Thymus (tissue), 14 donors: ENCODE measurements at places on chromosomes 2 and 18. TPM values are rescaled to one million over a fixed set of nuclear protein-coding genes. Genes with fewer than 3 reads are reported as not detected.
A peak's percentile ranks its signal among the peaks of the same experiment; 100 is the strongest.

The DHRS9 gene
- total RNA-seq = 0.85 TPM

DNA sequence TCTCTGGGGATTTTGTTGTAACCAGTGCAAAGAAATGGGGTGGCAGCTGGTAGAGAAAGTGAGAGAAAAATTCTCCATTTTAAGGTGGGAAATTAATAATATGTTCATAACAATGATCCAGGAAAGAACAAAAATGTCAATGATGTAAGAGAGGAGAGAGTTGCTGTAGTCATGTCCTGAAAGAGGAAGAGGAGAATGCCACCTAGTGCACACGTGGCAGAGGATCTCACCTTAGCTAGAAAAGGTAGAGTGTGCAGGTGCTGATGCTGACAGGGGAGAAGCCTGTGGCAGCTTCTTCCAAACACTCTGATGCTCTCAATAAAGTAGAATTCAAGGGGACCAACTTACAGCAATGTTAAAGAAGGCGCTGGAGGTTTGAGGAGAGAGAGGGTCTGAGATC is 282.9 kb upstream of the PKDCC start:
- H3K36me3 ChIP-seq = no peaks in the 10 kb centered on the region
- no peak overlapping the region for H3K27ac ChIP-seq
- H3K4me3 ChIP-seq = no peak overlapping the region
- no peaks in the 10 kb centered on the region for H3K4me1 ChIP-seq
- no peaks in the 10 kb centered on the region for H3K27me3 ChIP-seq
- no peak for DNase-seq

The WIPF1 gene
- 21.9 TPM for total RNA-seq

- no peaks in the 10 kb centered on the region for H3K36me3 ChIP-seq
- H3K27ac ChIP-seq = no peak overlapping the region
- no peak for DNase-seq
- no peaks in the 10 kb centered on the region for H3K4me1 ChIP-seq
- H3K27me3 ChIP-seq = no peaks in the 10 kb centered on the region
Observed at GRCh38 chr2:88924533-88924932, 233.1 kb downstream of the RPIA start.

DNA sequence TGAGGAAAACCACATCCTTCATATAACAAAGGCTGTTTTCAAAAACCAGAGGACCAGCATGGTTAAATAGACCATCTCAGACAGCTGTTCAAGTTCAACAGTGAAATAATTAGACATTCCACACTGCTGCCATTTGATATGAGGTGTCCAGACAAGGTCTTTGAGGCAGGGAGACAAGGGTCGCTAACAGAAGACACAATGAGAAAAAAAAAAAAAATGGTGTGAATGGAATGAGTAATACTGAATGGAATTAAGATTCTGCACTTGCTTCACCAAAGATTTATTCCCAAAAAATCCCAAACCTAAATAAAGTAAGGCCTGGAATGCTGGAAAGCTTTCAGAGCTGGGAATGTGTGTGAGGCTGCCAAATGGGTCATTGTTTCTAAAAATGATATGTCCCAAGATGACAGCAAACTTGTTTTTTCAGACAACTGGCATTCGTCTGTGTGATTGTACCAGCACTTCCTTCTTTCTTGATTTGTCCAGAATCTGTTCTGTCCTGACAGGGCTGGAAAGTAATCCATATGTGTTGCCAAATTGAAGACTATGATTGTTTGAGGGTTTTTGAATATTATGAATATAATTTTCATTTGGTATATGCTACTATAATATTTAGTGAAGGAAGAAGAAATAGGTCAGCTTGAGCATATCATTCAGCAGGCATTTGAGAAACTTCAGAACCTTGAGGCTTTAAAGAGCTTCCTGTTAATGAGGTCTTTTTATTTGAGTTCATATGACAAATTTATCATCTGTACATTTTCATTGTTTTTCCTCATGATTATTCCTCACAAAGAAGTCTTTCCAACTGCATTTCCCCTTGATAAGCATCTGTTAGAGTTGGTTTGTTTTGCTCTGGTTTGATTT is 85.2 kb upstream of the ITGA4 start:
- no peaks in the 10 kb centered on the region for H3K27me3 ChIP-seq
- H3K36me3 ChIP-seq = no peaks in the 10 kb centered on the region
- no peak overlapping the region for H3K27ac ChIP-seq
- H3K4me1 ChIP-seq = peaks cover 10% of the 10 kb centered on the region
- no peak for DNase-seq
- H3K4me3 ChIP-seq = no peak overlapping the region

GRCh38 chr2:188189356-188189755 is 102.3 kb upstream of the GULP1 start:
- H3K4me1 ChIP-seq = no peaks in the 10 kb centered on the region
- no peak overlapping the region for H3K4me3 ChIP-seq
- no peak for DNase-seq
- no peak overlapping the region for H3K27ac ChIP-seq
- no peaks in the 10 kb centered on the region for H3K27me3 ChIP-seq
- no peaks in the 10 kb centered on the region for H3K36me3 ChIP-seq

The IL37 gene
- total RNA-seq = 0.09 TPM

DNA sequence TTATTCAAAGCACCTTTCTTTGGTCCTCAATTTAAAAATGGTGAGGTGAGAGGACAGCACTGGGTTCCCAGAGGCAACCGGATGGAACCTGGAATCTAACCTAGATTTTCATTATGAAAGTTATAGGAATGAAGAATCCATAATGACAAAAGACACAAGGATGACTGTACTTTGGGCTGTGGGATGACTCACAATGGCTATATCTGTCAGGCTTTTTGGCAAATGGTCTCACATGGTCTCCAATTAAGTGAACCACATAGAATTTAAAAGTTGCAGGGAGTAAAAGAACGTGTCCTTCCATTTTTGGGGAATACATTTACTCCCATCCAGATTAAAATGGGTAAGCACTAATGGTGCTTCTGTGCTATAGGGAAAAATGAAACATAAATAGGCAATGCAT is 31.8 kb upstream of the LYPD1 start:
- H3K27me3 ChIP-seq = no peaks in the 10 kb centered on the region
- H3K4me3 ChIP-seq = no peak overlapping the region
- DNase-seq = no peak
- H3K36me3 ChIP-seq = no peaks in the 10 kb centered on the region
- H3K27ac ChIP-seq = no peak overlapping the region
- no peaks in the 10 kb centered on the region for H3K4me1 ChIP-seq

The HJURP gene
- 29.7 TPM for total RNA-seq

- H3K27me3 ChIP-seq = no peaks in the 10 kb centered on the region
- DNase-seq = no peak
- H3K4me3 ChIP-seq = no peak overlapping the region
- H3K27ac ChIP-seq = no peak overlapping the region
- H3K36me3 ChIP-seq = no peaks in the 10 kb centered on the region
Observed at GRCh38 chr2:238942726-238943300, 94.9 kb downstream of the TWIST2 start.

DNA sequence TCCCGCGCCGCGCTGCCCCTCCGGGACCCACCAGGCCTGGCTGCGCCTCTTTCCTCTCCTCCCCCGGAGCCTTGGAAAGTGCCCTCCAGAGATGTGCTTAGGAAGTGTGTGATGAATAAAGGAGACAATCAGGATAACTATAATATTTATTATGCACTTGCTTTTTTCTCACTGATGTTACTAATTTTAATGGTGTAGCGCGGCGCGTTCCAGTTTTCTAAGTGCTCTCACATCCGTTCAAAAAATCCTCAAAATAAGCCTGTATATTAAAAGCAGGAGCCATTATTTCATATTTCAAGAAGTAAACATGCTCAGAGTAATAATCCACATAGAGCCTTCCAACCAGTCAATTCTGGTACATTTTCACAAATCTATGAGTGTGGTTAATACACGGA is 941 bp upstream of the MPPE1 start:
- H3K27me3 ChIP-seq = no peaks in the 10 kb centered on the region
- peaks cover 5% of the 10 kb centered on the region for H3K36me3 ChIP-seq
- DNase-seq = peak; percentile 21
- peak overlapping the region; percentile 96 for H3K4me3 ChIP-seq
- H3K4me1 ChIP-seq = peaks cover 7% of the 10 kb centered on the region
- no peak overlapping the region for H3K27ac ChIP-seq

The EFR3B gene
- 0.33 TPM for total RNA-seq

GRCh38 chr18:28365411-28365831 is 188.5 kb upstream of the CDH2 start:
- no peak overlapping the region for H3K27ac ChIP-seq
- no peaks in the 10 kb centered on the region for H3K27me3 ChIP-seq
- H3K4me3 ChIP-seq = no peak overlapping the region
- no peaks in the 10 kb centered on the region for H3K4me1 ChIP-seq
- no peaks in the 10 kb centered on the region for H3K36me3 ChIP-seq

GRCh38 chr2:47300609-47301276 is 102.2 kb upstream of the MSH2 start:
- no peaks in the 10 kb centered on the region for H3K36me3 ChIP-seq
- no peaks in the 10 kb centered on the region for H3K27me3 ChIP-seq

The RFX8 gene
- total RNA-seq = 1.0 TPM

- H3K4me1 ChIP-seq = no peaks in the 10 kb centered on the region
- H3K27ac ChIP-seq = peak overlapping the region; percentile 5
- no peak overlapping the region for H3K4me3 ChIP-seq
- DNase-seq = no peak
Observed at GRCh38 chr2:11938196-11938595, 191.8 kb downstream of the LPIN1 start.

The IL1R2 gene
- 4.9 TPM for total RNA-seq

The FTCDNL1 gene
- total RNA-seq = 0.94 TPM

DNA sequence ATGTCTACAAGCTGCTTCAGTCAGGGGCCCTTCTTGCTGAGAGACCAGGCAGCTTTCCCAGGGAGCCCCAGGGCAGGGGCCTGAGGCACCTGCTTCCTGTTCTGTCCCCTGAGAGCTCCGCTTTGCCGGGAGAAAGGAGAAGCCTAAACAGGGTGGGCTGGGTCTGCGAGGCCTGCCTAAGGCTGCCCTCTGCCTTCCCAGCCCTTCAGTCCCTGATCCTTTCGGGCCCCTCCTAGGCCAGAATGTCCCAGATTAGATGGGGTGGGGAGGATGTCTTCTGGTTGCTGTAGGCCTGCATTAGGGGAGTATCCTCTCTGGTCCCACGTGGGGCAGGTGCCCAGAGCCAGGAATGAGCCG is 72.4 kb downstream of the TGOLN2 start:
- no peaks in the 10 kb centered on the region for H3K27me3 ChIP-seq
- DNase-seq = no peak
- H3K4me1 ChIP-seq = peaks cover 49% of the 10 kb centered on the region

- no peak for DNase-seq
- H3K27me3 ChIP-seq = no peaks in the 10 kb centered on the region
- H3K4me1 ChIP-seq = no peaks in the 10 kb centered on the region
- peaks cover 10% of the 10 kb centered on the region for H3K36me3 ChIP-seq
- H3K4me3 ChIP-seq = no peak overlapping the region
Observed at GRCh38 chr2:232772531-232772930, 3.8 kb downstream of the KCNJ13 start.

DNA sequence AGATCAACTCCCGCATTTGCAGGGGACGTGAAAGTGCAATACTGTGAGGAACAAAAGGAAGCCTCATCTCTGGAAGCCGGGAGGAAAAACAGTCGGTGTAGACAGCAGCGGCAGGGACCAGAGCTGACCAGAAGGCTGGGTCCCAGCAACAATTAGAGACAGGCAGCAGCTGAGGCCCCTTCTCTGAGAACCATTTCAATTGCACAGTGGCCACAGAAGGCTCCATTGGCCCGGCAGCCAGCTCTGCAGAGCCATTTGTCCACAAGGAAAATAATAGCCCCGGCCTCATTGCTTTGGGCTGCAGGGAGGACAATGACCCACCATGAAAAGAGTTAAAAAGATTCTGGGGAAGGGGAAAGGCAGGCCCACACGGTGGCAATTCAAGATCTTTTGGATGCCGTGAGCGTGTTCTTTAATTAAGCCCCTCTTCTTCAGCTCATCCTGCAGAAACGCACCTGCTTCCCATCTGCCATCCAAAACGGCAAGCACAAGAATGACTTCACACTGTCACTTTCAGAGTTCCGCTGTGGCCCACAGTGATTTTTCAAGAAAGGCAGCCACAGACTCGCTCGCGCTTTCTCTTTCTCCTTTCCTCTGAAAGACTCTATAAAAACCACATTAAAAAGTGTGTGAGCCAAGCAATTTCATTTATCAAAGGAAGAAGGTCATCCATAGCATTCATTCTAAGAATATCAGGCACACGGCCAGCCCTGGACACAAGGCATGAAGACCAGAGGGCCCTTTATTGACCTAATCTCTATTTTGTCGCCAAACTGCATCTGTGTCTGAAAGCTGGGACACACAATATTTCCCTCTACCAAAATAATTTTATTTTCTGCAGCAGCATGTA is 293.6 kb downstream of the SOX11 start:
- H3K36me3 ChIP-seq = no peaks in the 10 kb centered on the region
- H3K4me1 ChIP-seq = no peaks in the 10 kb centered on the region
- H3K27ac ChIP-seq = no peak overlapping the region
- DNase-seq = no peak
- peaks cover 5% of the 10 kb centered on the region for H3K27me3 ChIP-seq
- no peak overlapping the region for H3K4me3 ChIP-seq

The CMPK2 gene
- total RNA-seq = 27.2 TPM

The SERPINB3 gene
- total RNA-seq = 2.6 TPM

The RRM2 gene
- 79.0 TPM for total RNA-seq

The MYO5B gene
- 6.2 TPM for total RNA-seq

DNA sequence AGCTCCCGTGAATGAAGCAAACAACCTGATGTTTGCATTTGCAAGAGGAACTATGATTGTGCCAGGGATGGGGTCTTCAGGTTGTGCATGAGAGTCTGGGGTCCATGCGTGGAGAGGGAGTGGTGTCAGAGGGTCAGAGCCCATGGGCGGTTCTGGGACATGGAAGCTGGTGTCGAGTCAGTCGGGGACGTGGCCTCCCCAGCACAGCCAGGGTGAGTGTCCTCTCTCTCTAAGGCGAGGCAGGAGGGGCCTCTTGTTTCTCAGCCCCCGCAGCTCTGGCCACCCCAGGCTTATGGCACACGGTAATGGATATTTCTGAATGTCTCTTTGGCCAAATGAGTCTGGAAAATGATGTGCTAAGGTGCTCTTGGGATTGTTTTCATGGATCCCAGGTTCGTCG is 118.6 kb downstream of the RTP5 start:
- H3K4me3 ChIP-seq = no peak overlapping the region
- H3K4me1 ChIP-seq = no peaks in the 10 kb centered on the region
- no peak overlapping the region for H3K27ac ChIP-seq
- no peaks in the 10 kb centered on the region for H3K36me3 ChIP-seq
- H3K27me3 ChIP-seq = no peaks in the 10 kb centered on the region
- no peak for DNase-seq

The MOGAT1 gene
- not detected for total RNA-seq

DNA sequence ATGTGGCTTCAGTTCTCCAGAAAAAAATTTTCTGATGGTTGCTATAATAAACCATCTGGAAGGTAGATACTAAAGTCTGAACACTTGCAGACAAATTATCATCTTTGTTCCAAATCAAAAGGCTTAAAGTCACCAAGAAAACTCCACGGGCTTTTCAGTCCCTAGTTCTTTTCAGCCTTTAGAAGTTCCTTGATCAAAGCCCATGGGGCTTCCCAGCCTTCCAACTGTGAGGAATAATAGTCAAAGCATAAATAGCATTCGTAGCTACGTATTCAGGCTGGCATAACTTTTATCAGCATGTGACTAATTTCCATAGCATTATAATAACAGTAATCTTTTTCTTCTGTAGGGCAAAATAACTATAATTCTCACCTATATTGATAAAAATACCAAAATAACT is 13.9 kb downstream of the SCG2 start:
- no peak overlapping the region for H3K4me3 ChIP-seq
- DNase-seq = no peak
- H3K27ac ChIP-seq = no peak overlapping the region
- no peaks in the 10 kb centered on the region for H3K4me1 ChIP-seq

The LINC00305 gene
- 0.05 TPM for total RNA-seq
